Left ventricle myocardium superior (tissue), 1 donor: ENCODE measurements at places on chromosomes 2 and 18.

- DNase-seq: peak; percentile 42
Observed at GRCh38 chr2:12819103-12819475, 102.4 kb downstream of the TRIB2 start.

DNA sequence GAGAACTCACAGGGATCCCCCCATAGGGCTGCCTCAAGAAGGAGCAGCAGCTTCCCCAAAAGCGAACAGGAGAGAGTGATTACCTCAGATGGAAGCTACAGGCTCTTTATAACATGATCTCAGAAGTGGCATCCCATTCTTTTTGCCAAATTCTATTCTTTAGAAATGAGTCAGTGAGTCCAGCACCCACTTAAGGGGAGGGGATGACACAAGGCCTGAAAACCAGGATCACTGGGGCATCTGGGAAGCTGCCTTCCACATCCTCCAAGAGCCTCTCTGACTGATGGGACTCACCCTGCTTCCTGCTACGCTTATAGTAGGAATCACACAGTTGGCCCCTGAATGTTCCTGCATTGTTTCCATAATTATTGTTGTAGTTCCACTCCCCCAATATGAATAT lies 96.5 kb downstream of the MAPK4 start:
- DNase-seq: no peak

DNA sequence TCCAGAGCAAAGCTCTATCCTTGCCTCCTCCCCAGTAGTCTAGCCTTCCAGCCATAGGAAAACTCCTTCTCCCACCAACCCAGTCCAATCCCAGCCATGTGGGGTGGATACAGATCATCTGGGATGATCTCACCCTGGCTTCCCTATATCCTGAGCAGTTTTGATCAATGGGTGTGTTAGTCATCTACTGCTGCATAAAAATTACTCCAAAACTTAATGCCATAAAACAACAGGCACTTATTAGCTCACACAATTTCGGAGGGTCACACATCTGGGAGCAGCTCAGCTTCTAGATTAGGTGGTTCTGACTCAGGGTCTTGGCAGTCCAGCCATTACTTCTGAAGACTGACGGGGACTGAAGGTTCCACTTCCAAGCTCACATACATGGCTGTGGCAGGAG lies 190.4 kb downstream of the SPP2 start:
- no peak for DNase-seq

- DNase-seq: no peak
Observed at GRCh38 chr18:24421831-24422230, 4.6 kb upstream of the IMPACT start.

GRCh38 chr18:60506682-60507081 lies 134.1 kb upstream of the MC4R start:
- DNase-seq: no peak

DNA sequence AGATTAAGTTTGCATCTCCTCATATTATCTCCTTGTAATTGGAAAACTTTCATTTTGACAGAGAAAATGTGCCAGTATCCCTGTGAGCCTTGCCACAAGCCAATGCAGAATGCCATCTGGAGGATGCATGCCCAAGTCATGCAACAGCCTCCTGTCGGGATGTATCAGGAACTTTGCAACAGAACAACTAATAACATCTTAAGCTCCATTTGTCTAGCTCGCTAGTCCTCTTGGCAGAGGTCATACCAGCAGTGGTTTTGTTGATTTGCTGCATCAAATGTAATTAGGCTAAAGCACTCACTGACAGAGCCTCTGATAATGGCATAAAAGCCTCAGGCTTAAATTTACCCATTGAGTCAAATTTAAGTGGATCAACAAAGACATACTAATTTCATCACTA lies 125.8 kb downstream of the UBE2E3 start:
- no peak for DNase-seq

GRCh38 chr2:96509114-96509846 lies 4.1 kb upstream of the NEURL3 start:
- peak; percentile 93 for DNase-seq

GRCh38 chr18:76374330-76375281 lies 120.4 kb downstream of the ZNF516 start:
- DNase-seq: no peak

- DNase-seq: peak; percentile 81
Observed at GRCh38 chr2:130336877-130337734, 5.6 kb upstream of the IMP4 start.

GRCh38 chr18:78151948-78152725 lies 827.5 kb upstream of the SALL3 start:
- no peak for DNase-seq

- no peak for DNase-seq
Observed at GRCh38 chr2:144830543-144830942, 310.6 kb upstream of the ZEB2 start.

DNA sequence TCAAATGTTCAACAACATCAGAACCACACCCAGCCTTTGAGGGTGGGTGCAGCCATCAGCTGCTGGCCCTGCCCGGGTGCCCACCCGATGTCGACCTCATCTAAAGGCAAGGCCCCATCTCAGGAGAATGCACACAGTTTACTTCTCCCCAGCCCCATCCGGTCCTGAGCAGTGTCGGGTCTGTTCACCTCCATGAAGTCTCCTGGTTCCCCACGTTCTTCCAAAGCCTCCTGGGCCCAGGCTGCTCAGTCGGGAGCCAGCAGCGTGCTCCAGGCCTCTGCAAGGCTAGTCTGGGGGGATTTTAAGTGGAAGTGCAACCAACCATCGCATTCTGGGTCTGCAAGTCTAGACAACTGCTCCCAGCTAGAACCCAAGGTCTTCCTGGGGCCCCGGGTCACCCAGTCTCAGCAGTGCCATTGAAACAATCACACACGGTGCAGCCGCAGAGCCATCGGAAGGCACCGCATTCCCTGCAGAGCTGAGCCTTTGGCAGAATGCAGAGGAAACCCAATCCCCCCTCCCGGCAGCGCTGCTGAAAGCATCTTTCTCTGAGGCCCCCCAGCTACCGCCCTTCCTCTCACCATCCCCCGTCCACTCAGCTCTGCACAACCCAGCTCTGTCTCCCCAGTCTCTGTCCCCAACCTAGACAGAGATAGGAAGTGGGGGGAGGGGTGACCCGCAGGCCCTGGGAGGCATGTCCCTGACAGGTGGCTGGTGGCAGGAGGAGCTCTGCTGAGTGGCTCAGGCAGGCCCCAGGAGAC lies 8.5 kb downstream of the ESPNL start:
- DNase-seq: peak; percentile 23

DNA sequence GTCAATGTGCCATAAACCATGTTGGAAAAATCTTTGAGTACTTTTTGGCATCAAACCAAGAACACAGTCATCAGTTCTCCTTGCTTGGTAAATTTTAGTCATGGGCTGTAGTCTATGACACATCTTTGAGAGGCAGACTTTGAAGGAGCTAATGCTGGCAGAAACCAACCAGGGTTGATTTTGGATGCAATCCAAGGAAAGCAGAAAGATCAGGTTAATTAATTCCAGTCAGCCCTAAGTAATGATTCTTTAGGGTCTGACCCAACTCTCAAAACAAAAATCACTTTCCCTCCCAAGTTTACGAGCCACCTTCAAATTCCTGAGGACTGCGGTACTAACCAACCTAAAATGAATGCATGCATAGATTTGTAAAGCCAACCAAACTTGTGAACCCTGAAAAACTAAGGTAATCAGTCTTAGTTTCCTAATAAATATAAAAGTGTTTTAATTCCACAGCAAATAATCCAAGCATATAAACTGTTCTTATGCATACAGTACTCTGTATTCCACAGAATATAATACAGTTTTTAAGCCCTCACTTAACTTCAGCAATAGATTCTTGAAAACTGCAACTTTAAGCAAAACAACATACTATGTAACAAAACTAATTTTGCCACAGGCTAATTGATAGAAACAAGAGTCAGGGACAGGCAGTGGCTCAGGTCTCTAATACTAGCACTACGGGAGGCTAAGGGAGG lies 22.0 kb downstream of the AP1S3 start:
- no peak for DNase-seq

GRCh38 chr2:95267458-95268210 lies 6.6 kb upstream of the PROM2 start:
- no peak for DNase-seq

DNA sequence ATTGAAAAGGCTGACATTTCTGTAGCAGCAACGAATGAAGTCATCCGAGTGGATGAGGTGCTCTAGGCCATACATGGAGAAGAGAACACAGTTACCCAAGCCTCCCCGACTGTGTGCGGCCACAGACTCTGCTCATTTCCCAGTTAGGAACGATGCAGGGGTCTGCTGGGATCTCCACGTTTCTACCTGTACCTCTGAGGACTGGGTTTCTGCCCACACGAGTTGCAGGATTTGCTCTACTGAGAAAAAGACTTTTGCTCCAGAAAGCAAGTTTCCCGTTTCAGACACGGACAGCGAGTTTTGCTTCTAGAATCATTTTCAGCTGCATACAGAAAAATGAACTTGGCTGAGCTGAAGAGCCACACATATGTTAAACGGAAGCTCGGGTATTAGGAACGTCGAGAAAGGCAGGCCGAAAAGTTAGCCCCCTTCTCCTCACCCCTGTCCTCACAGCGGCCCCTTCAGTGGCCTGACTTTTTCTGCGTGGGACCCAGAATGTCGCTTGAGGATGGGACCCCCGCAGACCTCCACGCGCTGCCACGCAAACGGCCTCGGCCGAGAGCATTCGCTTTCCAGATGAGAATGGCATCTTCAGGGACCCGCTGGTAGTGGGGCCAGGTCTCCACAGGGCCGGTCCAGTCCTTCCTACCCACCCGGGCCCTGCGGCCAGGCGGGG lies 582 bp upstream of the RAB31 start:
- DNase-seq: no peak

DNA sequence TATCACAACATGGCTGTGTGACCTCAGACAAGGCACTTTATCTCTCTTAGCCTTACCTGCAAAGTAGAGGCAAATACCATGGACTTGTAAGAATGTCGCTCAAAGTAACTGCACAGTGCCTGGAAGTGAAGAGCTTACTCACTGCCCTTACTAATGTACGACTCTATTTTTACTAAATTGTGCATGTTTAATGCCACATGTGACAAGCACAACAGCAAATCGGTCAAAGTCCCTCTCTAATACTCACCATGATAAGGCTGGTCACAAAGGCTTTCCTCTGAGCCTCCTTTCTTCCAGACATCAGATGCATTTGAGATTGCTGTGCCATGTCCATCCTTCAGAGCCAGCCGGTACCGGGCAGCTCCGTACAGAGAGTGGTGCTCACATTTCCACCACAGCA lies 100.4 kb upstream of the CD302 start:
- no peak for DNase-seq

DNA sequence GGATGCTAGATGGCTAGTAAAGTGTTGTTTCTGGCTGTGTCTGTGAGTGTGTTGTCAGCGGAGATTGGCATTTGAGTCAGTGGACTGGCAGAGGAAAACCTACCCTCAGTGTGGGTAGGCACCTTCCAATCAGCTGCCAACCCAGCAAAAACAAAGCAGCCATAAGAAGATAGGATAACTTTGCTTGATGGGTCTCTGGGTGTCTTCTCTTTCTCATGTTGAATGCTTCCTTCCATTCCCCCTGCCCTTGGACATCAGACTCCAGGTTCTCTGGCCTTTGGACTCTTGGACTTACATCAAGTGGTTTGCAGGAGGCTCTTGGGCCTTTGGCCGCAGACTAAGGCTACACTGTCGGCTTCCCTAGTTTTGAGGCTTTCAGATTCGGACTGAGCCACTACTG lies 429.0 kb upstream of the ZNF804A start:
- no peak for DNase-seq

GRCh38 chr2:41475959-41476358 lies 571.9 kb upstream of the PKDCC start:
- DNase-seq: no peak
